ENCODE measurements at places on chromosomes 1 and 21.

DNA sequence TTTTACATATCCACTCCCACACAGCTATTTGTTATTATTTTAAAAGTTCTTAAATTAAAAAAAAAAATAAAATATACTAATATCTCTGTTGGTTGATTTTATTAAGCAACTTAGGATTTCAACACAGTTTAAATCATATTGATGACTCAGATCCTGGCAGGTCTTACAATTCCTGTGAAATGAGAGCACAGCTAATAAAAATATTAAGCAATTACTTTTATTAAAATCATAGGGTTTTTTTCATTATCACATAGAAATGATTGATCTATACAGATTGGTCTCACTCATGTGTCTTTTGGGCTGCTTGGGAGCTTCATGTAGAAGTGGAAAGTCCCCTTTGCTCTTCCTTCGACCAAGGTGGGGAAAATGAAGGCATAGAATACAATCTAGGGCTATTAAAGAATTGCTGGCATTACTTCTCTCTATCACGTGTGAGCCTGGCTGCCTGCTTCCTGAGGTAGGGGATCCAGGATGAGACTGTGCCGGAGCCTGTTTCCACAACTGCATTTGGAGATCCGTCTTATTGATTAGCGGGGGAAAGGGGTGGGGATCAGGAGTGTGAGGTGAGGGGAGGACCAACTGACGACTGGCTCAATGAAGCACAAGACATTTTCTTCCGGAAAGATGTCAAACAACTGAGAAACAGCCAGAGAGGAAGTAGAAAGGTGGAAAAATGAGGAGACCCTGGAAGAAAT lies 858.0 kb downstream of the USP25 start:
- DNase-seq = no peak

DNA sequence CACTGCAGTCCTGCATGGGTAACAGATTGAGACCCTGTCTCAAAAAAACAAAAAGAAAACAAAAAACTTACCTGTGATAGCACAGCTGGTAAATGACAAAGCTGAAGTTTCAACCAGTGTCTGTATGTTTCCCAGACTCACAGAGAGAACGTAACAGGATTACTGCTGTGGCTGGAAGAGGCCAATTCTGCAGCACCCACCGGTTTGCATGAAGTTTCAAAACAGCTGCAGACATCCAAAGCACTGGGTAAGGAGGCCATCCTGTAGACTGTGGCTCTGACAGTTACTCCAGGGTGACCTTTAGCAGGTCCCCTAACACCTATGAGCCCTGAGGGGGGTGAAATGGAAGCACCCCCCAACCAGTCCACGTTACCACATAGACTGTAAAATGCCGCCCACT lies 7.5 kb downstream of the ID3 start:
- DNase-seq = no peak

- no peak for DNase-seq
Measured at GRCh38 chr1:154603317-154603716, 4.7 kb downstream of the ADAR start.

DNA sequence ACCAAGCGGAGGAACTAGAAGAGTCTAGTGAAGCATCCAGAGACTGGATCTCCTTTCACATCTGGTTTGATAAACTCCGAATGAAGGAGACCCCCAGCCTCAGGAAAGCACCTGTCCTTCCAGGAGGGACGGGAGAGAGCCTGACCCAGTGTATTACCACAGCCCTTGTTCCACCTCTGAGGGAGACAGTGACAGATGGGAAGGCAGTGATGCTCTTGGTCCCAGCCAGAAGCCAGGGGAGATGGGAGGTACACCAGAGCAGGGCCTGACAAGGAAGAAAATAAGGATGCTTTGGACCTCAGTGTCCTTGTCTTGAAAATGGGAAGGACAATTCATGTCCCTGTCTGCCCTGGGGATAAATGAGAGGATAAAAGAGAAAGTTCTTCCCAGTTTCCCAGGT lies 3.5 kb downstream of the KLHDC7A start:
- no peak for DNase-seq

DNA sequence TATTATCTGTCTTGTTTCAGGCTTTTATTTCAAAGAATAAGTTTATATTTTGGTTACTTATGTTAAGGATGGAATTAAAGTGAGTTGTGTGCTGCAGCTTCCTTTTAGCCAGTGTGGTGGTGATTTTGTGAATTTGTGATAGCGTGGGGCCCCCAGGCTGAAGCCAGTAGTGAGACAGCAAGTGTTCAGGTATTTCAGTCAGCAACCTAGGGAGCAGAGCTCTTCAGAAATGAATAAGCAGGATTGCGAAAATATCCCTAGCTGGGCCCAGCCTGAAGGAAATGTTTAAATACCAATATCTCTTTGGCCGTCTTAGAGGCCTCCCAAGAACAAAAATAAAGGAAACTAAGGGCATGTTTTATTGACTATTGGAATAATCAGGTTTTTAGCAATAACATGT lies 150.8 kb upstream of the C1orf105 start:
- no peak for DNase-seq

- DNase-seq = no peak
Measured at GRCh38 chr1:183958958-183959357, 78.6 kb downstream of the COLGALT2 start.

DNA sequence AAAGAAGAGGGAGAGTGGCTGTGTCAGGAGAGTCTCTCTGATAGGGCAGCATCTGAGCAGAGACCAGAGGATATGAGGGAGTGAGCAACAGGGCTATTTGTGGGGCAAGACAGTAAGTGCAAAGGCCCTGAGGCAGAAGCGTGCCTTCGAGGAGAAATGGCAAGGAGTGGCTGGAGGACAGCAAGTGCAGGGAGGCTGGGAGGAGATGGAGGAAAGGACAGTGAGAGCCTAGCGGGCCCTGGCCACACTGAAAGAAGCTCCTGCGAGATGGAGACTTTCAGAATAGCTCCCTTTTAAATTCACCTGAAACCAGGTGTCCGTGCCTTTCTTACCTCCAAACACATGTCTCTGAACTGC lies 25.2 kb downstream of the EXOC8 start:
- DNase-seq = no peak

DNA sequence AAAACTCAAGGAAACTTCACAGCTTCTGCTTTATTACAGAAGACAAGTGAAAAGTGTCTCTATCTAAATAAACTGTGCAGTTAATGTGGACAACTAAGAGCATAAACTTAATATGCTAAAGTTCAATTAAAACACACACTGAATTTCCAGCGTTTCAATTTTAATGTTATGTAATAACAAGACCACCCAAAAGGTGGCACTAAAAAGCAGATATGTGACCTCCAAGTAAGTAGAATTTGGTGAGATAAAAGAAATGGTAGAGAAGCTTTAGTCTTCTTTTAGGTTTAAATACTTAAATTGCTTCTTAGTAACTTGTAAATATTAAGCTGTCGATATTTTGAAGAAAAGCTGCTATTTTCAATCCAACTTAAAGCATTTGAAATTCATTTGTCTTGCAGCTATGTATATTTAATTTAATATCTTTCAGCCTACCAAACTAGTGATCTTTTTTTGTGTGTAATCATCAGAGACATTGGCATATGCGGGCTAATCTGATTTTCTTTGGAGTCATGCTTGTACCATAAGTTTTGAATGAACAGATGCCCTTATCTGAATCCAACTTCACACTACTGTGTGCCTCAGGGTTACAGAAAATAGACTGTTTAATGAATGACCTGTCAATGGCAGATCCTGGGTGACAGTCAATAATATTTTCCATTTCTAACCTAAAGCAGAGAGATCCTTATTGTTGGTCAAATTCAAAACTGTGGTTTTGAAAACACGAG lies 36.5 kb upstream of the ADAMTS1 start:
- no peak for DNase-seq

- DNase-seq = no peak
Measured at GRCh38 chr1:234957330-234958065, 171.1 kb downstream of the TOMM20 start.

DNA sequence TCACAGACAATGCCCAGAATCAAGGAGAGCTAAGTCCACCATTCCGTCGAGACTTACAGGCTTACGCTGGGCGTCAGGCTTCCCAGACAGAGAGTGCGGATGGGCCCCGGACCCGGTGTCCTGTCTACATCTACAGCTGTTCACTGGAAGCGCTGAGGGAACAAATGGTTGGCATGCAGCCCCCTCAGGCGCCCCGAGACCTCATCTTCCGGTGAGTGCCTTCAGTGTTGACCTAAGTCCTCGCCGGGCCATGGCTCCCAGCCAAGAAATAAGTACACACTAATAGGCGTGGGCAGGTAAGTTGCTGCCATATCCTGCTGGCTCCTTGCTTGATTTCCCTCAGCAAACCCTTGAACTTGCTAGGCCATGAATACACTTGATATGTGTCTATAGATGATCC lies 26.2 kb downstream of the HYI start:
- no peak for DNase-seq

Data from stimulated activated CD4-positive, alpha-beta T cell treated with anti-CD3 and anti-CD28 coated beads, Interleukin-1b, Interleukin-23, amount 100 ng/mL, for 1 hour (primary cell).